ENCODE measurements at places on chromosomes 16 and 17.

DNA sequence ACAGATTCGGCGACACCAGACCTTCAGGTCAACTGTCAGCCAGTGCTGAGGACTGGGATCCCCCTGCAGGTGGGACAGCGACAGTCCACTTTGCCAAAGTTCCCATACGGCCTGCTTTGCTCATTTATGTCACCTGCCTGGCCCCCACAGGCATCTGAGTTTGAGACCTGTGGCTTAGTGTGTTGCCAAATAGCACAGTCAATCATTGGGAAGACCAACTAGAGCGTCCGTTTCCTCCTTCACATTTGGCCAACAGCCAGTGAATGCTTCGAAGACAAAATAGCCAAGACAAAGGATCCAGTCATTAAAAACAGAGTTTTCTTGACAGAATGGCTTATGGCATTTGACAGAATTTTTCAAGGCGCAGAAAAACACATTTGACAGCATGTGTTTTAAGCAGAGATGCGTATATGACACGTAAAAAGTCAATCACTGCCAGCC lies 113.8 kb downstream of the ABCC12 start:
- DNase-seq = no peak

GRCh38 chr17:68141050-68141449 lies 105.5 kb downstream of the KPNA2 start:
- no peak for DNase-seq

DNA sequence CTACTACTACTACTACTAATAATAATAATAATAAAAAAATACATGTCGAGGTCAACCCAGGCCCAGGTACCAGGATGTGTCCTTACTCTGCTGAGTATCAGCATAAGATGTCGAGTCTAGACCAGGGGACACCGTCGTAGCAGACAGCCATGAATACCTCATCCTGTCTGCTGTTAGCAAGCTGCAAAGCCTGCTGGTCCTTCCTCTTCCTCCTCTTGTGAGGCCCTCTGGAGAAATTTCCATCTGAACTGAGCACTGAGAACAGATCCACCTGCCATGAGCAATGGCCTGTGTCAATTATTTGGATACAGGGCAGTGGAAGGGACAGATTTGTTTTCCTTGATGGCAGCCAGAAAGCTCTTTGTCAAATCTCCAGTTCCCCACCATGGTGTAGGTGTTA lies 168.5 kb downstream of the XYLT1 start:
- DNase-seq = no peak

DNA sequence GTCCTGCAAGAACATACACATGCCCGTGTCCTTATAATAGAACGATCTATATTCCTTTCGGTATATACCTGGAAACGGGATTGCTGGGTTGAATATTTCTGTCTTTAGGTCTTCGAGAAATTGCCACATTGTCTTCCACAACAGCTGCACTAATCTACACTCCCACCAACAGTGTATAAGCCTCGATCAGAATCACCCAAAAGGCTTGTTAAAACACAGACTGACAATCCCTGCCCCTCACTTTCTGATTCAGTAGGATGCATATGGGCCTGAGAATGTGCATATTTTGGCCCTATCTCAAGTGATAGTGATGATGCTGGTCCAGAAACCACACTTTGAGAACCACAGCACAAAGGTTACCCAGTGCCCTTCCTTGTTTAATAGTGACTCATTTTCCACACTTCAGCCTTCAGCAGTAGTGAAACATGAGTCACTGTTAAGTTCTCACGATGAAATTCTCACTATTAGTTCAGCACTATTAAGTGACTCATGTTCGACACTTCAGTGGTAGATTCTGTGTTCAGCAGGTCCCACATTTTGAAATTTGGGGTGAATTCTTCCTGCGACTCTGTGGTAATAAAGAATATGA lies 215.6 kb downstream of the GRIN2A start:
- DNase-seq = no peak

DNA sequence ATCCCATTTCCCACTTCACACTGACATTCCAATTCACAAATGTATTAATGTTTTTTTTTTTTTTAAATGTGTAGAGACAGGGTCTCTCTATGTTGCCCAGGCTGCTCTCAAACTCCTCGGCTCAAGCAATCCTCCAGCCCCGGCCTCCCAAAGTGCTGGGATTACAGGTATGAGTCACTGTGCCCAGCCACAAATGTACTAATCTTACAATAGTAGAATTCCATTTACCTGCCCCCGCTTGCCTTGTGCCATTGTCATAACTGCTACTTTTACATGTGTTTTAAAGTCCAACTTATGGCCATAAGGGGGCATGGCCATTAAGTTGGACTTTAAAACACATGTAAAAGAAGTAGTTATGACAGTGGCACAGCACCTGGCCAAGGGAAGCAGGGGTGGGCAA lies 4.6 kb downstream of the MMP28 start:
- DNase-seq = no peak

DNA sequence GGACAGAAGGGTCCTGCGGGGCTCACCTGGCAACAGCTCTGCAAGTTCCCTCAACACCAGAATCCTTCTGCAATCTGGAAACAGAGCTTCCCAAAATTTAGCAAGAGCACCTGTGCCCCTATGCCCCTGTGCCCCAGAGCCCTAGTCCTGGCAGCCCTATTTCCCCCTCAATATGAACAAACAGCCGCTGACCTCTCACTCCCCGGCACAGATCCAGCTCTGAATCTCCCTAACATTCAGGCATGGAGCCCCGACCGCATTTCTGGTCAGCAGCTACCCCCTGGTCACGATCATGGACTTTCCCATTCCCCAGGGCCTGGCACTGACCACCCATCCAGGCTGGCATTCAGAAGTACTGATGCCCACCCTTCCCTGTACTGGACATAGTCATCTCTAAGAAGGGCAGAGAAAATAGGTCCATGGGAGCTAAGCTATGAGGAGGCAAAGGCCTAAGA lies 110.8 kb upstream of the SMURF2 start:
- no peak for DNase-seq

DNA sequence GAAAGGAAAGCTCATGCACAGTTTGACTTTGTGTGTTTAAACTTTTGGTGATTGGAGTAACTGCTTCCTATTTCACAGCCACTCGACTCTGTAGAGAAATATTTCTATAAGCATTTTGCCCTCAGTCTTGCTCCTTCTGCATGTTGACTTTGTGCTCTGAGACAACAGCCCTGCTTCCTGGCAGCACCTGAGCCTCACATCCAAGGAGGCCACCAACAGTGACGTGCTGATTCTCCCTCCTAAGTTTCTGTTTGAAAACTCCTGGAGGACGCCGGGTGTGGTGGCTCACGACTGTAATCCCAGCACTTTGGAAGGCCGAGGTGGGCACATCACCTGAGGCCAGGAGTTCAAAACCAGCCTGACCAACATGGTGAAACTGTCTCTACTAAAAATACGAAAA lies 23.9 kb upstream of the WSB1 start:
- no peak for DNase-seq

DNA sequence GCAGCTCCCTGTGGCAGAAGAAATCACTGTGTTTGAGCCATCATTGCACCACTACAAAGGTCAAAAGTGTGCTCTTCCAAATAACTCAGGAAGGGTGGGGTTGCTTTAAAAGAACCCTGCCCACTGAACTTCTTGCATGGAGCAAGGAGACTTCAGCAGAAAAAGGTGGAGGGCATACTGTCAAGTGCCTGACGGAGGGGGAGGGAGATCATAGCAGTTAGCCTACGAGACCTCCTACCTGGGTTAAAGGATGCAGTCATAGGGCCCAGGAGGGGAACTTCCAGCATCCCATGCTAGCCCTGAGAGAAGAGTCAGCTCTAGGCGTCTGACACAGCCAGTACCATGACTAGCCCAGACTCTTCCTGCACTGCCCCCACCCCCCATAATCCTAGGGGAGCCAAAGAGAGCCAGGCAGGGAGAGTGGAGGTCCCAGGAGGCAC lies 45.3 kb upstream of the MSI2 start:
- no peak for DNase-seq

GRCh38 chr16:22938647-22939046 lies 124.7 kb downstream of the HS3ST2 start:
- no peak for DNase-seq

DNA sequence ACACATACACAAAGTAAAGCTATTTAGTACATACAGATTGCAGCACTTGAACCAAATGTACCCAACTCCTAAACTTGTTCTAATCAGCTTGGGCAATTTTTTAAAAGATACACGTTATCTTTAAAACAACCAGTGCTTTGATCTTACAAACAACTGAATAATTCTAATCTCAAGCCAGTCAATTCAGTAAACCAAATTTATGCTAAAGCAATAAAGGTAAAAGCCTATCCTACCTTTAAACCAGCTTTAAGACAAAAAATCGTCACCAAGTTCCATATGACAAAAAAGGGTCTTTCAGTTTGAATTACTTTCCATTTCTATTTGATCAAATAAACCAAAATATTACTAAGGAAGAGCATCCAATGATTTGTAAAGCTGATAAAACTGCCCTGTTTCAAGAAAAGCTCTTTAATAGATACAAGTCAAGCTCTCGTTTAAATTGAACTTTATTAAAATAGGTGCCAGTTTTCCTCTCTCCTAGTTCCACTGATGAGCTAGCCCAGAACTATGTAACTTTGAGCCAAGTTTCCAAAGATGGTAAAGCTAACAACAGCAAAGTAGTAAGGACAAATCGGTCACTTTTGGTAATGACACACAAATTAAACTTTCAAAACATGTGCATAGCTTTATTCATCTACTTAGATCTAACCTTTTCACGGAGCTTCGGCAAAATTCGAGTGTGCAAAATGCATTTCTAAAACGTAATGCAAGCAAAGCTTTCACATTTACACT lies 10.2 kb downstream of the CRYBA1 start:
- DNase-seq = no peak

DNA sequence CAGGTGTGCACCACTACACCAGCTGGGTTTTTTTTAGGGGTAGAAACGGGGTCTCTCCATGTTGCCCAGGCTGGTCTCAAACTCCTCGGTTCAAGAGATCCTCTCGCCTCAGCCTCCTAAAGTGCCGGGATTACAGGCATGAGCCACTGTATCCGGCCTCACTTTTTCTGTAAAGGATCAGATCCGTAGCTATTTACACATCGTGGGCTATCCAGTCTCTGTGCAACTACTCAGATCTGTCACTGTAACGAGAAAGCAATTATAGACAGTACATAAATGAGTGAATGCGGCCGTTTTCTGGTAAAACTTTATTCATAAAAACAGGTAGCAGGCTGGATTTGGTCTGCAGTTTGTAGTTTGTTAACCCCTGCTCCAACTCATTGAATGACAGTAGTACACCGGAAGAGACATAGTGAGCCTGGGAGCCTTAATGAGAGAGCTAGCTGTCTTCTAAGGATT lies 44.5 kb downstream of the VMP1 start:
- DNase-seq = no peak

- DNase-seq = no peak
Measured at GRCh38 chr16:49602976-49603310, 229.3 kb downstream of the C16orf78 start.

DNA sequence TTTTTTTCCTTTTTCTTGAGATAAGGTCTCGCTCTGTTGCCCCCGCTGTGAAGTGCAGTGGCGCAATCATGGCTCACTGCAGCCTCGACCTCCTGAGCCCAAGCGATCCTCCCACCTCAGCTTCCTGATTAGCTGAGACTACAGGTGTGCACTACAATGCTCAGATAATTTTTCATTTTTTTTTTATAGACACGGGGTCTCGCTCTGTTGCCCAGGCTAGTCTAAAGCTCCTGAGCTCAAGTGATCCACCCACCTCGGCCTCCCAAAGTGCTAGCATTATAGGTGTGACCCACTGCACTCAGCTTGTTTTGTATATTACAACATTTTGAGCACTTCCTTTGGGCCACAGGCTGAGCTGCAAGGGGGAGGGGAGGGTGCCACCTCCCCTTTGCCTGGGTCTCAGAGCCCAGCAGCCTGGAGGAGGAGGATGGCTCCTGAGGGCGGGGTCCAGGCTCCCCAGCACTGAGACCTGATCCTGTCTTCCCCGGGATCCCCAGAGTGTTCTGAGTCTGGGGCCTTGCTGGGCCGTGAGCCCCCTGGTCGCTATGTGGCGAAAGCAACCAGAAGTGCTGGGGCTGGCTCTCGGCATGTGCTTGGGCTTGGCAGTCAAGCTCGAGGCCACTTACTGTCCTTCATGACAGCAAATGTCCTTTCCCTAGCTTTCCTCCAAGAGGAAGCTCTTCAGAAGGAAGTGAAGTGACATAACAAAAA lies 8.1 kb downstream of the DEF8 start:
- no peak for DNase-seq

GRCh38 chr17:63488851-63489250 lies 12.0 kb downstream of the ACE start:
- DNase-seq = no peak

GRCh38 chr17:69533481-69534234 lies 119.2 kb downstream of the MAP2K6 start:
- no peak for DNase-seq

DNA sequence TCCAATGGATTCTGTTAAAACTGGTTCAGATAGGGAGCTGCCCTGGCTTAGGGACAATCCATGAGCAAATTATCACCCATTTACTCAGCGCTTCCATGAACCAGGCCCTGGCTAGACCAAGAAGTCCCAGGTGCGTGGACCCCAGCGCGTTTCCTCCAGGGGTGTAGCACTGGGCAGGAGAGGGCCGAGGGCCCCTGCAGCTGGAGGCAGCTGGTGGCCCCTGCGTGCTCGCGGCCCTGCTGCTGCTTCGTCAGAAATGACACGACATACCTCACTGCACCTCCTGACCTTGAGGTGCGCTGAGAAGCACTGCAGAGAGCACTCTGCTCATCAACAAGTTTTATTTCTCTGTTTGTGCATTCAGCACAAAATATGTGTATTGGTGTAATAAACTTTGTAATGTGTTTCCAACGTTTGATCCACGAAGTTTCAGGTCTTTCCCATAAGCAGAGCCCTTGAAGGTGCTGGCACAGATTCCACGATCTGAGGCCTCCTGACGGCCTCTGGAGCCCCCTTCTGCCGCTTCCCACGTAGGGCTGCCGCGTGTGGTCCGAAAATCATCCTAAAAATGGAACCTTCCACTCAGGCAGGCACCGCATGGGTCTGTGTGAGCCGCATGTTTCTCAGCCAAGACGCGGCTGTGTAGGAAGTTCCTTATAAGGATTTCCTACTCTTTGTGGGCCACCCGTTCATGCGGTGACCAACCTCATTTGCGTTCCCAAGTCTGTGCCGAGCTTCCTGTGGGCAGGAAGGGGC lies 50.8 kb upstream of the ZCCHC14 start:
- no peak for DNase-seq

GRCh38 chr16:63361032-63361624 lies 1324.9 kb upstream of the CDH8 start:
- no peak for DNase-seq

DNA sequence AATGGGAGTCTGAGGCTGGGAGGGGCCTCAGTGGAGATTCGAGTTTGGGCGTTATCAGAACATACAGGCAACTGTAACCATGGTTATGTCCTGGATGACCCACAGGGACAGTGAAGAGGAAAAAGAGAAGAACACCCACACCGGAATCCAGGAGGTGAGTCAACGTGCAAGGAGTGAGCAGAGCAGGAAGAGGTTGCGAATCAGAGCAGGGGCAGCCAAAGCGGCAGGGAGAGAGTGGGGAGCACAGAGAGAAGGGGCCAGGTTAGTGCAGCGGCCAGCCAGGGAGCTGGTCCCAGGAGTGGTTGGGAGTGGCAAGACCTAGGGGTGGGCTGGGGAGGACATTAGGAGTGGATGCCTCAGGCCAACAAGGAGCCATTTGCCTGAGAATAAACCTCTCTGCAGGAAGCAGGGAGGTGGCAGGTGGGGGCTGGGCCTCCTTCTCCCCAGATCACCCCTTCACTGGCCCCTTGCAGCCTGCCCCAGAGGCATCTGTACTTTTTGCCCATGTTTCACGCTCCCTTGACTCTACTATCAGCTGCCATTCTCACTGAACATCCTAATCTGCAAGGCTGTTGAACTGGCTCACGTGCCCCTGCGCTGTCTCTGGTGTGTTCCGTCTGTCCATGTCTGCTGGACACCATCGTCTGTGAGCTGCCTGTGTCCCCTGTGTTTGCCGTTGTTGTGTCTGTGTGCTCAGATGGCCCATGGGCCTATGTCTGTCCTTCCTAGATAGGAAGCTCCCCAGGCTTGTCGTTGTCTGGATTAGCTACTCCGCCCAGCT lies 5.1 kb downstream of the KRT13 start:
- DNase-seq = no peak

Data from stimulated activated CD4-positive, alpha-beta T cell treated with anti-CD3 and anti-CD28 coated beads, Interleukin-4, amount 100 ng/mL, for 4 hours (primary cell).